Stimulated activated CD8-positive, alpha-beta memory T cell treated with anti-CD3 and anti-CD28 coated beads, Interleukin-4, amount 100 ng/mL, for 1 hour (primary cell): ENCODE measurements at places on chromosomes 5 and 9.

GRCh38 chr9:134899168-134899567 is 18.5 kb downstream of the FCN1 start:
- no peak for DNase-seq

- no peak for DNase-seq
Observed at GRCh38 chr5:11305245-11305644, 544.2 kb upstream of the DAP start.

- no peak for DNase-seq
Observed at GRCh38 chr5:143128412-143129071, 274.9 kb downstream of the NR3C1 start.

DNA sequence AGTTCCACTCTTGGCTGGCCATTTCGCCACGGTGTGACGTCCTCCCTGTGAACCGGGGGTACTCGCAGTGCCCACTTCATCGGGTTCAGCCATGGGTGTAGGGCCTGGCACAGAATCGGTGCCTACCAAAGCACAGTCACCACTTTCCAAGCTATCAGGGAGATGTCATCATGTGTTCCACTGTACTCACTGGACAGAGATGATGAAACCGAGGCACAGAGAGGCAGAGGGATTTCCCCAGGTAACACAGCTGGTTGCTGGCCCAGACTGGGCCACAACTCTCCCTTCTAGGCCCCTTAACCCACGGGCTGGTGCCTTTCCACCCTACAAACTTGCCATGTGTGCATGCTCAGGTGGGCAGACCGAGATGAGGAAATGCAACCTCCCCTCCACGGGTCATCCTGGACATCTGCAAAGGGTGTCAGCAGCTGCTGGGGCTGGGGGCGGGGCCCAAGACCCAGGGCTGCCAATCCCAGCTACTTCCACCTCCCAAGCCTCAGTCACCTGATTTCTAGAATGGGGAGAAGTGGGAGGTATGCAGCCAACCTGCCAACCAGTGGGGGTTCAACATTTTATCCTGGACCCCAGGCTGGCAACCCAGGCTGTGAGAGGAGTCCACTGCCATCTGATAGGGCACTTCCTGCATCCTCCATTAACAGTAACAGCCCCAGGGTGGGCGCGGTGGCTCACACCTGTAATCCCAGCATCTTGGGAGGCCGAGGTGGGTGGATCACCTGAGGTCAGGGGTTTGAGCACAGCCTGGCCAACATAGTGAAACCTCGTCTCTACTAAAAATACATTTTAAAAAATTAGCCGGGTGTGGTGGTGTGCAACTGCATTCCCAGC is 893 bp upstream of the SH2D3C start:
- DNase-seq: no peak

DNA sequence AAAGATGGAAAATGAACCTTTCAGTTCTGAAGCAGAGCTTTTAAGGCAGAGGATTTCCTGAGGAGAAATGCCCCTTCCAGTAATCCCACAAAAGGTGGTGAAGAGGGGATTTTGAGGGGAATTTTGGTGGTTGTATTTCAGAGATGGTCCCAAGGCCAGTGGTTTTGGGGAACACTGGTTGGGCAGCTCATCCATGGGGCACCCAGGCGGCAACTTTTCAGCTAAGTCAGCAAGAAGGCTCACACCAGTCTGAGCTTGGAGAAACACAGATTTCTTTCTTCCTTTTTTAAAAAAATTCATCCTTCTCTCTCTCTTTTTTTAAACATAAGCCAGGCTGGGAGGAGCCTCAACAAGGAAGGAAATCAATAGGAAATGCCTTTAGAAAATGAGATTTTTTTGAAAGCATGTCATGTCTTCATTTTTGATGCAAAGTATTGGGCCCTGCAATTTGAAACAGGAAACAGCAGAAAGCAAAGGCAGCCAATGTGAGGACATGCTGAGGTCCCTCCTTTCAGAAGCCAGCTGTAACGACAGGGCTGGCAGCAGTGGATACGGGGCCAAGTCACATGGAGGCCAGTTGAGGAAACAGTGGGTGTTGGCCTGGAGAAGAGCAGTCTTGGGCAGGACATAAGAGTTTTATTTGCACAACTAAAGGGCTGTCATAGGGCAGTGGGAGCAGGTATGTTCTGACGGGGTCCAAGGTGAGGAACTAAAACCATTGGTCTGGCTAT is 155.3 kb upstream of the KLF4 start:
- DNase-seq: no peak

- DNase-seq: no peak
Observed at GRCh38 chr9:131329241-131329641, 39.7 kb downstream of the PLPP7 start.

DNA sequence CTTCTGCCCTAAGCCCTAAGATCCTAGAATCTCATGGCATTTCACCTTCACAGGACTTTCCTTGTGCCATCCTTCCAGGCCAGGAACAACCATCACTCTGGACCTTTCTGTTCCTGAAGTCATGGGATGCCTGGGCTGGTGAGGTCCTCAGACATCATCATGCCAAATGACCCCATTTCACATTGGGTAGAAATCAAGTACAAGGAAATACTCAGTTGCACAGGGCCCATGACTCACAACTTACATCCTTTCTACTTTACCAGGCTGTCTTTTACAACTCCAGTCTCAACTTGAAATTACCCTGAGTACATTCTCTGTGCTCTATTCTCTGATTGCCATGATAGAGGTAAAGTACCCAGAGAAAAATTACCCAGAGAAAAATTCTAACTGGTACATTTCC is 167.1 kb downstream of the PIK3R1 start:
- DNase-seq: no peak

GRCh38 chr5:169893571-169893970 is 86.7 kb downstream of the INSYN2B start:
- no peak for DNase-seq

DNA sequence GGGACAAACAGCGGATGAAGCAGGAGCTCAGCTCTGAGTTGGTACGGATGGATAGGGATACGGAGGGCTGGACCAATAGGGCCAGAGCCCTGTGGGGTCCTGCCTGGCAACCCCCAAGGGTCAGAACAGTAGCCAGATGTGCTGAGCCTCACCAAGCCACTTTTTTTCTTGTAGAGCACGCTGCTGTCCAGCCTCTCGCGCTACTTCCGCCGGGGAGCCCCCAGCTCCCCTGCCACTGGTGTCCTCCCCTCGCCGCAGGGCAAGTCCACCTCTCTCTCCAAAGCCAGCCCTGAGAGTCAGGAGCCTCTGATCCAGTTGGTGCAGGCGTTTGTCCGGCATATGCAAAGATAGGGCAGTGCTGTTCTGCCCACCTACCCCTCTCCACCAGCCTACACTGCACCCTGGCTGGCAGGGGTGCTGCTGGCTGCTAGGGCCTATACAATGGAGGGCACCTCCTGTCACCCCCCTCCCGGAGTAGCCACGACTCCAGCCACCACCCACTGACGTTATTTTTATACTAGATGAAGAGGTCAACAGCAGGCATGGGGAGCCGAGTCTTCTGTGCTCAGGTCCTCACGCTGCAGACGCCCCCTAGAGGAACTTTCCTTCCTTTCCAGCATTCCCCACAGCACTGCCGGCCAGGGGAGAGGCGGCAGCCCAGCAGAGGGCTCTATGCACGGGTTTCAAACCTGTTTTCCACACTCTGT is 21.6 kb downstream of the SH3GLB2 start:
- DNase-seq: no peak

- no peak for DNase-seq
Observed at GRCh38 chr5:34790069-34790468, 48.9 kb upstream of the TTC23L start.

DNA sequence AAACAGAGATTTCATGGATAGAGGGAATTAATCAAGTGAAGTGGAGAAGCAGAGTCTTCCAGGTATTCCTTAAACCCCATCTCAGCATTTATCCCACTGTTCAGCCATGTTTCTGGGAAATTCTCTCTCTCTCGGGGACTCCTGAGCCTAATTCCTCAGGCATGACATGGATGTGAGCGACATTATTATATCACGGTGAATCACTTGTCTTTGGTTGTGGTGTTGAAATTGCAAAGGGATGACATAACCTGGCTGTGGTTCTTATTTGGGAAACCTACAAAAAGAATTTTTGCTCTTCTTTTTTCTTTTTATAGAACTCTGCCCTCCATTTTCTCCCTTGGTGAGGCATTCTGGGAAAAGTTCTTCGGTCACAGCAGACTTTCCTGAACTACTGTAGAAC is 457.9 kb upstream of the PTGER4 start:
- DNase-seq: no peak

DNA sequence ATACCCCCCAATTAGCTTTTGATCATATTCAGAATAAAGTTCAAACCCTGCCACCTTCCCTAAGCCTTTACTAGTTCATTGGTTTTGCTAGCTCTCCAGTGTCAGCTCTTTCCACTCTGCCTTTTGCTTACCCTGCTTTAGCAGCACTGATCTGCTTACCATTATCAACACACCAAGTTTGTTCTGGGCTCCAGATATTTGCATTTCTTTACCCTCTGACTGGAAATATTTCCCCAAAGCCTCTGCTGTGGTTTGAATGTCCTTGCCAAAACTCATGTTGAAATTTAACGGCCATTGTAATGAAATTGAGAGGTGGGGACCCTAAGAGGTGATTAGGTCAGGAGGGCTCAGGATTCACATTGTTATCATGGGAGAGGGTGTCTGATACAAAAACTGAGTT is 99.5 kb downstream of the GCNT1 start:
- DNase-seq: no peak
